ENCODE measurements at places on chromosomes 4 and X.

GRCh38 chr4:22389240-22389870 lies 126.5 kb downstream of the ADGRA3 start:
- DNase-seq, result peak; percentile 33

DNA sequence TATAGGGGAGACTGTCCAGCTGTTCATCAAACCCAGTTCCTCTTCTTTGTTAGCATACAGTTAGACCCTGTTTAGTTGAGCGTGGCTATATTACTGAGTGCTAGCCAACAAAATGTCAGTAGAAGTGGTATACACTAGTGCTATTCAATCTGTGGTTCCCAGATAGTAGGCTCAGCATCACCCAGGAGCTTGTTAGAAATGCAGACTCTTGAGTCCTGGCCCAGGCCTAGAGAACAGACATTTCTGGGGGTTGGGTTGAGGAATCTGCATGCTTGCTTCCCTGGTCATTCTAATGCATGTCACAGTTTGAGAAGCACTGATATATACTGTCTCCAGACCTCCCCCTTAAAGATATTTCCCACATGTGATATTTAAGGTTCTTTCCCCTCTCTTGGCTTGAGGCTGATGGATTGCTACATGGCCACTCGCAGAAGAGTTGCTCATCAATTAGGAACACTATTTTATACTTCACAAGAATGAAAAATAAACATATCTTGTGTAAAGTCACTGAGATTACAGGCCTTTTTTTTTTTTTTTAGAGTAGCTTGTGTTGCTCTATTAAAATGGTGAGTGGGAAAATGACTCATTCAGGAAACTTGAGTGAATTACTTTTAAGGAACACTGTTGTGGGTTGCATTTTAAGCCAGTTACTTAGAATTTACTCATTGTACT lies 289.0 kb downstream of the STIM2 start:
- DNase-seq, result no peak

- DNase-seq, result no peak
These were observed 415.0 kb upstream of the RPS6KA3 start for GRCh38 chrX:20681683-20682082.

- no peak for DNase-seq
These were observed 674.6 kb upstream of the SLIT2 start for GRCh38 chr4:19577097-19577496.

DNA sequence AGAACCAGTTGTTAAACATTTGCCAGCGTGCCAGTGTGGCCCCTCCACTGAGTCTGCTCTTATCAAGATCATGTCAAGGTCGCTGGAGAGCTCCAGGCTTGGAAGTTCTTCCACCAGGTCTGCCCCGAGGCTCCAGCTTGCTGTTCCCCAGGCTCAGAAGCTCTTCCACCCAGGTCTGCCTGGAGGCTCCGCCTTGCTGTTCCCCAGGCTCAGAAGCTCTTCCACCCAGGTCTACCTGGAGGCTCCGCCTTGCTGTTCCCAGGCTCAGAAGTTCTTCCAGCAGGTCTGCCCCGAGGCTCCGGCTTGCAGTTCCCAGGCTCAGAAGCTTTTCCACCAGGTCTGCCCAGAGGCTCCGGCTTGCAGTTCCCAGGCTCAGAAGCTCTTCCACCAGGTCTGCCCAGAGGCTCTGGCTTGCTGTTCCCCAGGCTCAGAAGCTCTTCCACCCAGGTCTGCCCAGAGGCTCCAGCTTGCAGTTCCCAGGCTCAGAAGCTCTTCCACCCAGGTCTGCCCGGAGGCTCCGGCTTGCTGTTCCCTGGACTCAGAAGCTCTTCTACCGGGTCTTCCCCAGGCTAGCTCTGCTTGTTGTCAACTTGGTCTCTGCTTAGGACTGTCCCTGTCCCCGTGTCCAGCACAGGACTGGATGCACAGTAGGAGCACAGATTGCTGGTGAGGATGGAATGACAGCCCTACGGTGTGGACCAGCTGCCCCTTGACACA lies 54.4 kb downstream of the HMX1 start:
- DNase-seq, result no peak

DNA sequence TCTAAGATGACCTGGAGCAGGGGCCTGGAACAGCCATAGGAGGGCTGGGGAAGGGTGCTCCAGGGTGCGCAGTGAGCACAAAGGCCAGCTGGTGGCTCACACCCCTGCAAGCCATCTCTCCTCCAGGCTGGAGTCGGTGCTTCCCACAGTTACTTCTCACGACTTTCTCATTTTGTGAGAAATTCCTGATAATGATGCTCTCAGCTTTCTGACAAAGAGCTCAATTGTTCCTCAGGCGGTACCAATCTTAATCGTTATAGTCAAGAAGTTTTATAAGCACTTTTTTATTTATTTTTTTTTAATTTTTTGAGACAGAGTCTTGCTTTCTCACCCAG lies 11.7 kb upstream of the WFS1 start:
- no peak for DNase-seq

DNA sequence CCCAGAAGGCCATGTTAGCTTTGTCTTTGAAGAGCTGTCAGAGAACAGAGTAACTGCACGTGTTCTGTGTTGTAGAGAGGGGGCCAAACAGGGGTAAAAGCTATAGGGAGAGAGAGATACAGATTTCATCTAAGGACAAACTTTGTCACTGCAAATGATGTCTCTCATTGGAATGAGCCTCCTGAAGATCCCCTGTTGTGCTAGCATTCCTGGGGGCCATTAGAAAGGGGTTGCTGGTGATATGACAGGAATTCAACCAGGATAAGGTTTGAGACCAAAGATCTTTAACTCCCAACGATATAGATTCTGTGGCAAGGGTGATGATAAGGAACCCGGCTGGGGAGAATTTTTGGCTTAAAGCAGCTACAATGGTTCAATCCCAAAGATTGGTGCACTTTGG lies 16.8 kb downstream of the MID1 start:
- DNase-seq, result no peak

GRCh38 chrX:132758759-132759158 lies 199.7 kb downstream of the HS6ST2 start:
- DNase-seq, result no peak

DNA sequence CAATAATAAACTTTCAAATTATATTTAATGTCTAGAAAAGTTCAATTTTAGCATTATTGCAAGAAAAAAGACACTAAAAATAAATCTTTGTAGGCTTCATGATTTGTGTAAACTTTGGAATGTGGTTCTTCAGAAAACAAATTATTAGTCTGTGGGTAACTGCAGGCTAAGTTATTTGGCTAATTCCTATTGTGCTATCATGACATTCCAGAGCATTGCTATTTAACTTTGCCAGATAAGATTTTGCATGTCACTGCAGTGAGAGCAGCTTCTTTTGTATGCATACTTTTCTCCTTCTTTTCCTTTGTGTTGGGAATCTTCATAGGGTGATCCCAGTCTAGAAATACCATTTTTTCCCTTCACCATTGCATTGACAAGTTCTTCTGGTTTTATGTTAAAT lies 130.0 kb downstream of the AWAT2 start:
- no peak for DNase-seq

GRCh38 chr4:10035130-10035529 lies 13.8 kb upstream of the SLC2A9 start:
- DNase-seq, result no peak

DNA sequence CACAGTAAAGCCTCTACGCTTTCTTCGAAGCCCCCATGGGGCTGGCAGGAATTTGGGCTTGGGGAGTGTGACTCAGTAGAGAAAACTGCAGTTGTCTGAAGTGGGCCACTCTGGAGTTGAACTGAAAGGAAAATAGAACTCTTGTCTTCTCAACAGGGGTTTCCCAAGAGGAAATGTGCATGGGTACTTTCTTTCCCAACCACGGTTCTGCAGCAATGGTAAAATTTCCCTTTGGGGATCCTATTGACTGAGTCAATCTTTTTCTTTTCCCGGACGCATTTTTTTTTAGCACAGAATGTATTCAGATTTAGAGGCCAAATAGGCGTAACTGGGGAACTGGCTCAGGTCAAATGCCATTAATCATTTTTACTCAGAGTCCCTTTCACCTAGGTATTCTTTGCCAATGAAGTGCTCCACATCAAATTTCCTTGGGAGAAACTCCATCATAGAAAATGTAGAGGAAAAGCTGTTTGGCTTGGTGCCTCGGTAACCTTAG lies 269.3 kb downstream of the STIM2 start:
- DNase-seq, result no peak

DNA sequence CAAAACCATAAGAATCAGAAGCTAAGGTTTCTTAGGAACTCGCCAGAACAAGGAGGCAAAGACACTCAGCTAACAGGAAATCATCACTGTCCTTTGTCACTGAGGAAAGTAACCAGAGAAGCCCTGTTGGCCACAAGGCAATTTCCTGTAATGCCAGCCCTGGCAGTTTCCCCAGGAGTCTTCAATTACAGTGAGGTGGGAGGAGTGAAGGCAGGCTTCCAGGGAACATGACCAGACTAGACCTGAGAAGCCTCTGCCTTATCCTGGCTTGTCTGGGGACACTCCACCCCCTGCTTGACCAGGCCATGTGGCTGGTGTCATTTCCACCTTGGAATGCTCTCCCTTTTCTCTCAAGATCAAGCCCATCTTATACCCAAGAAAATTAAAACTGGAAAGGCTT lies 125.3 kb downstream of the COL4A6 start:
- DNase-seq, result peak; percentile 5

- no peak for DNase-seq
These were observed 7.3 kb upstream of the MXD4 start for GRCh38 chr4:2269206-2269531.

GRCh38 chr4:19913650-19914049 lies 338.1 kb upstream of the SLIT2 start:
- DNase-seq, result no peak

DNA sequence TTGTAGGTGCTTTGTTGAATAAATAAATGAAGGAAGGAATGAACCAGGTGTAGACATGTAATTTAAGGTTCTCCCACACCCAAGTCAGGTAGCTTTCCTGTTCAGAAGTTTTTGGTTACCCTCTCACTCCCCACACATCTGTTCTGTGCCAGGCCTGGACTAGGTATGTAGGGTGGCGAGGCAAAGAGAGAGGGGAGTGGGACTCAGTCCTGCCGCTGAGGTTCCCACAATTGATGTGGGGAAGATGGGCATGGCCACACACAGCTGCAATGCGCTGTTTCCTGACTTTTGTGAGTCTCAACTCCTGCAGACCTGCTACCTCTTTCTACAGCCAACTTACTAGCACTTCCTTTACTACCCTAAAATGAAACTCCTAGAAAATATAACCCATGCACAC lies 88.9 kb downstream of the RTL5 start:
- no peak for DNase-seq

DNA sequence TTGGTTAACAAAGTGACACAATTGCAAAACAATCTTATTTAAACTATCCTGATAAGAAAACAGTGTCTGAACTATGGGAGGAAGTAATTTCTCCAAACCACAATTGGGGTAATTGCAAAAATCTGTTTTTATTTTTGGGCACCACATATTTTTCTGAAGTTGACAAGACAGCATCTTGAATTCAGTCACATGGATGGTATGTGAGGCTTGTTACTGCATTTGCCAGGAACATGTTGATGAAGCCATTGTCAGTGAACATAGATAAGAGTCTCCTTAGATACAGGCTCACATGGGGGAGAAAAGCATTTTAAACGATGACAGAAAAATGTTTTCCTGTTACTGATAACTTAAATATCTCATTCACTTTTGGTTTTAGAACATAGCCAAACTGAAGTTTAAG lies 5.5 kb upstream of the USP53 start:
- no peak for DNase-seq

DNA sequence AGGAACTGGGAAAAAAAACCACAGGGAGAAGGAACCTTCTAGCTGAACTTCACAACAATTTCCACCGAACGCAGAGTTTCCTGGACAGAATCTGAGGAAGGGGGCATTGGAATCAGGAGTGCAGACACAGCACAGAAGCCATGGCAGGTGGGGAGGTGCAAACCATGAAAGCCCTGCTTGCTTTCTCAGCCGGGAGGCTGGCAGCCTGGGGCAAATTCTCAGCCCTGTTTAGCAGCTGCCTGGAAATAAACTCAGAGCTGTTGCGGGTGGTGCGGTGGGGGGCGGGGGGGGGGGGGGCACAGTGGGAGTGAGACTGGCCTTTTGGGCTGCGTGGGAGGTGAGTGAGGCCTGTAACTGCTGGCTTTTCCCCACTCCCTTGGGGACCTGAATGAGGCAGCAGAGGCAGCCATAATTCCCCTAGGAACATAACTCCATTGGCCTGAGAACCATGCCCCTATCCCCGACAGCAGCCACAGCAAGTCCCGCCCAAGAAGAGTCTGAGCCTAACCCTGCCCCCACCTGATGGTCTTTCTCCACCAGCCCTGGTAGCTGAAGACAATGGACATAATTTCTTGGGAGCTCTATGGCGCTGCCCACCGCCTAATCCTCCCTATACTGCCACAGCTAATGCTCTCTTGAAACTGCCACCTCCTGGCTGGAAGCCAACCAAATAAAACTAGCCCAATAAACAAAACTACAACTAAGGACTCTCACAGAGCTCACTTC lies 176.3 kb downstream of the FAM13A start:
- peak; percentile 25 for DNase-seq

DNA sequence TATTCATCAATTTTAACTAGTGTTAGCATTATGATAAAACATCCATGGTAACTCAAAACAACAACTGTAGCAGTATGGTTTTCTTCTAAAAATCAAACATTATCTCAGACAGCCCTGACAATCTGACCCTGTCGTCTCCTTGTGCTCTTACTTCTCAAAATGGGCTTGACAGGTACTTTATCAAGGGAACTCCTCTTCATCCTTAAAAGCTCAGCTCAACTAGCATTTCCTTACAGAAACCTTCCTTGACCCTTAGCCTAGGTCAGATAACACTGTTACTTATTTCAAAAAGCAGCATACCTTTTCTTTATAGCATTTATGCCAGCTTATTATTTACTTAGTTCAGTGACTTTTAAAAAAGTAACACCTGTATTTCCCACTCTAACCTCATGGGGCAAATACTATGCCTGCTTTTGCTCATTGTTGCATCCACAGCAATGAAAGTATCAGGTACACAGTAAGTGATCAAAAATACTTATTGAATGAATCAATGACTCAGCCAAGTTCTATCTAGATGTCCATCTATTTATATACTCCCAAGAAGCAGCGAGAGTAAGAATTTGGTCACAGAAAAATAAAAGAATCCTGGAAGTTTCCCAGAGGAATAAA lies 41.9 kb downstream of the ADAMTS3 start:
- no peak for DNase-seq

DNA sequence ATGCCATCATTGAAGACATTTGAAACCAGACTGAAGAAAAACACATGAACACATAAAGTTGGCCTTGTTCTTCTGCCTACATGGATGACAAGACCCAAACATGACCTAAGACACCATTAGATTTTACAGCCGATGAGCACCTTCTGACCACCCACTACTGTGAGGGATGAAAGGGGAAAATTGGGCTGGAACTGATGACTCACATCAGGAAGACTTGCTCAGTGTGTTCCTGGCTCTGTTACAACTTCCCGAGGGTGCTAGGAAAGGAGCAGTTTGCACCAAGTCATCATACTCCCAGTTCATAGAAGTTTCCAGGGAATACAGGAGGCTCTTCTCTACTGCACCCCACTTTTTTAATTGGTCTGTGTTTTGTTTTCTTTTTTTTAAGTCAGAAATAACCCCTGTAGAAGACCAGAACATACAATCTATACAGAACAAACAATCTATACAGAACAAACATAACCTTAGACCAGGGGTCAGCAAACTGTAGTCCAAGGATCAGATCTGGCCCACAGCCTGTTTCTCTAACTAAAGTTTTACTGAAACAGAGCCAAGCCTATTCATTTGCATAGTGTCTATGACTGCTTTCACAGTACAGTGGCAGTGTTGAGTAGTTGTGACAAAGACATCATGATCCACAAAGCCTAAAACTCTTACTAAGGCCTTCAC lies 25.3 kb downstream of the BTC start:
- DNase-seq, result no peak
